NCI-H1436 (cell line): ENCODE measurements at places on chromosomes 12 and 14.

DNA sequence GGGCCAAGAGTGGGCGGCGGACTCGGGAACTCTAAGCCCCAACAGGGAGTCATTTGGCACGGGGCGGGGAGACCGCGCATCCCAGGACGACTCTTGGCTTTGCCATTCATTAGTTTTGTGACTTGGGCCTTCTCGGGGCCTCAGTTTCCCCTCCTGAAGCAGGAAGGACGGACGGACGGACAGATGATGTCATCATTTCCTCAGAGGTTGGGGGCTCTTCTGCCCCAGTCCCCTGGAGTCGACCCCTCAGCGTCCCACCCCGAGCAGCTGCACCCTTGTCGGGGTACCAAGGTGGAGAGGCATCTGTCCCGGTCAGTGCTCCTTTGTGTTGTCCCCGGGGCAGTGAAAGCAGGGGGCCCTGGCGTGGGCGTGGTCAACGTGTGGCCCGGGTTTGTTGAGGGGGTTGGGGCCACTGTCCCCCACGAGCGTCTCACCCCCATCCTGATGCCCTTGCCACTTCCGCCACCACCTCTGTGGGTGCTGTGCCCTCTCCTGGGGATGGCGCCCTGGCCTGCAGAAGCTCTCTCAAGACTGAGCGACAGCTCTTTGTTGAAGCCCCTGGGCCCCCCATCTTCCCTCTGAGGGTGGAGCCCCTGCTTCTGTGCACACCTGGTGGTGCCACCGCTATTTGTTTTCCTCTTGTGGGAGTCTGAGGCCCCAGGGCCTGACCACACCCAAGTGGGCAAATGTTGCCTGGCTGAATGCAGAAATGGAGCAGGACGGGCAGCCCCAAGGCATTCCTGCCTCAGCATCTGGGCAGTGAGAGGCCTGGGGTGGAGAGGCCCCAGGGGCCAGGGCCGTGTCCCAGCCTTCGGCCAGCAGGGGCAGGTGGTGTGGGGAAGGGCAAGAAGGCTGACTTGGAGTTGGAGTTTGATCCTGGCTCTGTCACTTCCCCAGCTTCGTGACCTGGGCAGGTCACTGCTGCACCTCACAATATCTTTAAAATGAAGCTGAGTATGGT is 896 bp downstream of the HHIPL1 start:
- no peak for DNase-seq

- no peak for DNase-seq
Observed at GRCh38 chr14:93733631-93734030, 54.7 kb downstream of the PRIMA1 start.

GRCh38 chr12:22228022-22228875 is 106.3 kb downstream of the ST8SIA1 start:
- DNase-seq, result no peak

GRCh38 chr14:77062261-77062660 is 33.8 kb upstream of the IRF2BPL start:
- no peak for DNase-seq

- DNase-seq, result no peak
Observed at GRCh38 chr14:68476212-68477109, 316.4 kb downstream of the ZFP36L1 start.

DNA sequence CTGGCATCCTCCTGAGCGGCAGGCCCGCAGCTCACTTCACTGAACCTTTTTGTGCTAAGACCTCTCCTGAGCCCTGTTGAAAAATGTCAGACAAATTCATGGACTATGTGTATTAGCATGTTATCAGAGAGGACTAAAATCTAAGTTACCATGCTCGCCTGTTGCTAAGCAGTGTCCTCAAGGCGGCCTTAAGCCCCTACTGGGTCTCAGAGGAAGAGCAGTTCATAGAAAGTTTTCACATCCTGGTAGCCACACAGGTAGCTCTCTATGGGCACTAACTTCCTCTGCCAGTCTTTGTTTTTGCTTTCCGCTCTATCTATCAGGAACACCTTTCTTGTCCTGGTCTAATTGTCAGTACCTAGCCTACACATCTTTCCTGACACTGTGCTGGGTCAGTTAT is 306.6 kb upstream of the MIS18BP1 start:
- no peak for DNase-seq

DNA sequence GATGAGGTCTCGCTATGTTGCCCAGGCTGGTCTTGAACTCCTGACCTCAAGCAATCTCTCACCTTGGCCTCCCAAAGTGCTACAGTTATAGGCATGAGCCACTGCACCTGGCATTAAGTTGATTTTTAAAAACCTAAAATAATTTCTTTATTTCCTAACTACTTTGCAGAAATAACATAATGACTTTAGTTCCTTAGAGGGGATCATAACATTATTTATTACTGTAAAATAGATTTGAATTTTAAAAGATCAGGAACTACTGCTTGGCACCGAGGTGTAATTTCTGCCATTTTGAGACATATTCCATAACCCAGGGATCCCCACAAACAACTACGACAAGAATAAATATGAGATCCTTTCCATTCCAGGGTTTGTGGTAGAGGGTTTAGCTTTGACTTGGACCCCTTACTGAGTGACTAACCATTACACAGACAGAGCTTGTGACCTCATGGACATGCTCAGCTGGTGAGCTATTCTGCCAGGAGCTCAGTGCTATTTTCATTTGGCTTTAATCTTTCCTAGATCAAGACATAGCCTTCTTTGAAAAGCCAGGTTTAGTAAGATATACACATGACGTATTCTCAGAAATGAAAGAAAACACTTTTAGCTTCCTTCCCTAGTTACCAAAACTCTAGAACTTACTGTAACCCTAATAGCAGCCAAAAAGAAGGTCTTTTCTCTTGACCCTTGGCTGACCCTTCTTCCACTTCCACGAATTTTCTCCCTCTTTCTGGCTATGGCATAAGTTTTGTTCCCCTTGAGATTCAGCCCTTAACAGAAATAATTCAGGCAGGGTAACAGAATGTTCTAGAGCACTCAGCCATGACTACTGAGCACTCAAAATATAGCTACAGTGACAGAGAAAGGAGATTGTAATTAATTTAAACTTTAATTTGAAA is 75.1 kb upstream of the NUDT4 start:
- no peak for DNase-seq

- DNase-seq, result no peak
Observed at GRCh38 chr14:96208739-96209138, 4.1 kb downstream of the BDKRB2 start.

DNA sequence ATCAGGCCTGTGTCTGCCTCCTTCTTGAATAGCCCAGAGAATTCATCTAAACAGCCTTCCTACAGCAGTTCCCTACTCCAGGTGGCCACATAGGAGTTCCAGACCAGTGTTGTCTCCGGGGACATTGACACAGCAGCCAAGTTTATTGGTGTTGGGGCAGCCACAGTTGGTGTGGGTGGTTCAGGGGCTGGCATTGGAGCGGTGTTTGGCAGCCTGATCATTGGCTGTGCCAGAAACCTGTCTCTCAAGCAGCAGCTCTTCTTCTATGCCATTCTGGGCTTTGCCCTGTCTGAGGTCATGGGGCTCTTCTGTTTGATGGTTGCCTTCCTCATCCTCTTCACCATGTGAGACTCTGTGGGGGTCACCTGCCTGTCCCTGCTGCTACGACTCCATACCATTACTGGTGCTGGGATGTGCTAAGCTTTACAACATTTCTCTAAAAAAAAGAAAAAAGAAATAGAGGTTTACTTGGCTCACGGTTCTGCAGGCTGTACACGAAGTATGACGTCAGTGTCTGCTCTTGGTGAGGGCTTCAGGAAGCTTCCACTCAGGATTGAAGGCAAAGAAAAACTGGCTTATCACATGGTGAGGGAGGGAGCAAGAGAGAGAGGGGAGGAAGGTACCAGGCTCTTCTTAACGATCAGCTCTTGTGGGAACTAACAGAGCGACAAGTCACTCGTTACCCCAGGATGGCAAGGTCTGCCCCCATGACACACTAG is 57.5 kb downstream of the CHST11 start:
- no peak for DNase-seq
